ENCODE measurements at places on chromosomes 6 and 20.

DNA sequence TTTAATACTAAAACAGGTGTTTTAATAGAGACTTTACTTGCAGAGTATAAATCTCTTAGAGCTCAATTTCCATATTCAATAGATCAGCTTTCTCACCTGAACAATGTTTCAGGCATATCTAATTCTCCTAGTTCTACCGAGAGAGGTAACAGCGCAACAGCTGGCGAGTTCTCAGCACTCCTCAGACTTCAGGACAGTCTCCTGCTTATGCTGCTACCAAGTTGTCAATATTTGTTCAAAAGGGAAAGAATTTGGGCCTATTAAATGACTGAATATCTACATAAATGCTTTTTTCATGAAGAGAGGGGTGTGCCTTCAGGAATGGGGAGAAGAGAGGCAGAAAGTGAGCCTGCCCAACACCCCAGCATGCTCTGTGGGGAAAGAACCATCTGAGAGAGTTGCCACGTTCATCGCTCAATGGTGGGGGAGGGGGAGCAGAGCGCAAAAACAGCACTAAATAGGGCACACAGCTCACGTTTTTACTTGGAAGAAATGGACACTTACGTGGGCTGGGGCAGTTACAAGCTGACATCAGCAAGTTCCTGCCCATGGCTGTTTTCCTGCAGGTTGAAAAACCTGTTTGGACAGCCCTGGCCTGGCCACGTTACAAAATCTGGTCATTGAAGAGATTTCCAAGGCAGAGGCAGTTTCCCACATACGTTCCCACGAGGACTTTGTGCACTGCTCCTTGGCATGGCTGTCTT lies 38.0 kb downstream of the EZR start:
- no peak for DNase-seq

DNA sequence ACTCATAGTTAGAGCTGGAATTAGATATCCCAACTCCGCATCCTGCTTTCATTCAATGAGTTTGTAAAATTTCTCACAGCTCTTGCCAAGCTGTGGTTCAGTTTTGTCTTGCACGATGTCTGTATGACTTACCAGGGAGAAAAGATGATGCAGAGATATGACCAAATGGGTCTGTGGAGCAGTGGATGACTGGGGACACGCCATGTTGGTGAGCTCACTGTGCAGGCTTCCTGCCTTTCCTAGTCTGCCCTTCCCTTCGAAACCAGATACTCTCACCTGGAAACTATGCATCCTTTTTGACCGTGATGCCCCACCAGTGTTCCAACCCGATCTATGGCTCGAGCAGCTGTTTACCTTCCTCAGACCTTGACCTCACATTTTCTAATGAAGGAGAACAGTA lies 262.7 kb upstream of the BMP2 start:
- no peak for DNase-seq

- DNase-seq: no peak
Observed at GRCh38 chr6:13859871-13860555, 45.7 kb upstream of the MCUR1 start.

DNA sequence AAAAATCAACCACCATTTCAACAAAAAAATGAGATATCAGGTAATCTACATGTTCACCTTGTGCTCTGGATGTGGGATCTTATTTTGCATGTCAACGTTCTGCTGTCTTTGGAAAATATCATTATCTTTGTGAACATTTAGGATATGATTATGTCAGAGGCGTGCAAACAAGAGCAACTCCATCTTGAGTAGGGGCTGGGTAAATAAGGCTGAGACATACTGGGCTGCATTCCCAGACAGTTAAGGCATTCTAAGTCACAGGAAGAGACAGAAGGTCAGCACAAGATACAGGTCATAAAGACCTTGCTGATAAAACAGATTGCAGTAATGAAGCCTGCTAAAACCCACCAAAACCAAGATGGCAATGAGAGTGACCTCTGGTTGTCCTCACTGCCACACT lies 28.8 kb upstream of the ZBTB24 start:
- DNase-seq: no peak

DNA sequence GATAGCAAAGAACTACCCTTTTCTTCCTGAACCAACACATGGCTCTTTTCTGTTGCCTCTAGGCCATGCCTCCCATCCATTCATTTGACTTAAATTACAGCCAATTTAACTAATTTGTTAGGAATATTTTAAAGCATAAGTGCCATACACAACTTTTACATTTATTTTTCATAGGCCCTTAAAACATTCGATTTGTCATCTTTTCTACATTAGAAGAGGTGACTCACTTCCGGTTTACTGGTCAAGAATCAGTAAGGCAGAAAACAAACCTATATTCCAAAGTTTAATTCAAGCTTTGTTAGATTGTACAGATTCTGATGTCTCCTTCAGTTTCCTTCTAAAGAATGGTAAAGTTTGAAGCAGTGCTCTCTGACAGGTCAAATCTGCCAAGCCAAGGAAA lies 344.3 kb downstream of the SAMD5 start:
- no peak for DNase-seq

GRCh38 chr6:70231311-70231710 lies 71.6 kb downstream of the COL9A1 start:
- DNase-seq: no peak

DNA sequence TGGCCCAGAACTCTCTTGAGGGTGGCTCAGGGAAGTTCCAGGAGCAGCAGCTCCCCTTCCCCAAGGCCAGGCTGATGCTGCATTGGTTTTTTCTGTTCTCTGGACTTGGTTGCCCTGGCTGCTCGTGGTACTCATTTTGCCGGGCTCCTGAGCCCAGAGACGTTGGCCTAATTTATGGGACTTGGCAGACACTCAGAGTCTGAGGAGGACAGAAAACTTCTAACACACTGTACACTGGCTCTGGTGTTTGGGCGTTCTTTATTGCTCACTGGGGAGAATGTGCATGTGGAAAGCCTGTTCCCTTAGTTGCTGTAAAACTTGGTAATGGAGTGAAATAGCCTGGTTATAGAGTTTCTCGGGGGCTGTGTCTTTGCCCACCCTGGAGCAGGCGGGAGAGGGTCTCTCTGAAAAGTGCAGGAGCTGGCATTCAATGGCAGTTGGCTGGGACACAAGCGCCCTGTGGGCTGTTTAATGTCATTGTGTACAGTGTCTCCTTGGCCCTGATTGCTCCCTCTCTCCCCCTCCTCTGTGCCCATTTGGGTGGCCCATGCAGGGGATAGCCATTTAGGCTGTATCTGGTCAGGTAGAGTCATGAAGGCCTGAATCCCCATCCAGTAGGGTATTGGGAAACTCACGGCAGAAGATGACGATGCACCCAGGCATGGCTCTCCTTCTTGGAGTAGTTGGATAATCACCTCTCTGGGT lies 109.3 kb downstream of the CDC5L start:
- DNase-seq: no peak

DNA sequence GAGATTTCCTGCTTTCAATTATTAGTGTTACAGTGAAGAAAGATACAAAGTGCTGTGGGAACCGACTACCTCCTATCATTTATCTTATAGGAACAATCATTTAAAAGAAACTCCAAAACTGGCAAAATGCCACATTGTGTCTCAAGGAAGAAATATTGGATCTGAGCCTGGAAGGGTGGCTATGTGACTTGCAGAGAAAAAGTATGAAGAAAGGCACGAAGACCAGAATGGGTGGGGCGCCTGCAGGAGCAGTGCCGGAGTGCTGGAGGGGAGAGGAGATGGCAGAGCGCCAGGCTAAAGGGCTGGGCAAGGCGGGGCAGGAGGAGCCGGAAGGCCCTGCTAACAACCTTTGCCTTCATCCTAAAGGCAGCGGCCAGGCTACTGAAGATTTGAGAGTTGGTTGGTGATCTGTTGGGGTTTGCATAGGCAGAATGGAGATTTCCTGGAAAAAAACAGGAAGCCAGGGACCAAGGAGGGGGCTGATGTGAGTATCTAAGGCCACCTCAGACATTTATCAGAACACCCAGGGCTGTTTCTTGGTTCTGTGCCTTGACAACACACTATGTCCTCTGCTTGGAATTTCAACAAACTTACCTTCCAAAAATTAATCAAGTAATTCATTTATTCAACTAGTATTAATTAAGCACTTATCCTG lies 125.6 kb downstream of the MAFB start:
- DNase-seq: no peak

DNA sequence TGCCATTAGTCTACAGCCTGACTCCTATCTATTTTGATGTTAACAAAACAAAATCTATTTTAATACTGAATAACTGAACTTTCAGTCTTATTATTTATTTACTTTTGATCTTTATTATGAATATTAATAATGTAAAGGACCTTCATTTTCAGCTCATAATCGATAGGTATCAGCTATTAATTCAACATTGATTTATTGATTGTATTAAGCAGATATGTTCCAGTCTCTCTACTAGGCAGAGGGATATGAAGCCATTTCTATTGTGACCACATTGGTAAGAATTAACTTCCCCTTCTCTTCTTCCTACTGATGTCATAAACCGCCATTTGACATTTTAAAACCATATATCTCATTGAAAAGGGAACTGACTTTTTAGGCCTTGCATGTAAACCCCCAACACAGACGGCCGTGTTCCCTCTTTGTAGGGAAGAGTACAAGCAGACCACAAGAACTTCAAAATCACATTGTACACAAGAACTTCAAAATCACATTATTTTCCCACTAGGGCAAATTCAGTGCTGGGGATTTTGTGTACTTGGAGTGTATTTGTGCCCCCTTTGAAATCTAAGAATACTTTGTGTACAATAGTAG lies 69.5 kb upstream of the FABP7 start:
- DNase-seq: no peak

GRCh38 chr6:125750692-125751333 lies 1.4 kb downstream of the HEY2 start:
- no peak for DNase-seq

Data from amniotic stem cell (primary cell).